ENCODE measurements at places on chromosomes 12 and 14. TPM values are rescaled to one million over a fixed set of nuclear protein-coding genes. Genes with fewer than 3 reads are reported as not detected.
A peak's percentile ranks its signal among the peaks of the same experiment; 100 is the strongest.

SLC7A7 gene
- 59.5 TPM for total RNA-seq

RFLNA gene
- not detected for total RNA-seq

FAM181A gene
- total RNA-seq: not detected

HEATR5A gene
- 22.1 TPM for total RNA-seq

IL31 gene
- not detected for total RNA-seq

SOAT2 gene
- total RNA-seq: not detected

- no peak for DNase-seq
Measured at GRCh38 chr12:6084261-6084968, 40.1 kb downstream of the VWF start.

- DNase-seq: peak; percentile 62
Measured at GRCh38 chr12:69330475-69331473, 17.4 kb upstream of the LYZ start.

DNA sequence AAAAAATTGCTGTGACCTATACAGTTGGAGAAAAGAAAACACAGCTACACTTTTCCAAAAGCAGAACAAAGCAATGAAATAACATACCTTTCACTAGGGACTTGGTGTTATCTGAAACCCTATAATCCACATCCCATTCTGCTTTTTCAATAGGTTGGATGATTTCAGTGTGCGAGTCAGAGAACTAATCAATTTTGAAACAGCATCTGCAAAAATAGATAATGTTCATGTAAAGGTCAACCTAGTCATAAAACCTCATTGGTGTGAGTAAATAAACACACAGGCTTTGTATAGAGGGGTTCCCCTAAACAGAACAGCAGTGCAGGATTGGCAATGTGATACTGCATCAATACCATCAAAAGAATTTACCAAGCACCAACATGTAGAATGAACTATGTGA, 173.0 kb upstream of the G2E3 start:
- no peak for DNase-seq

DNA sequence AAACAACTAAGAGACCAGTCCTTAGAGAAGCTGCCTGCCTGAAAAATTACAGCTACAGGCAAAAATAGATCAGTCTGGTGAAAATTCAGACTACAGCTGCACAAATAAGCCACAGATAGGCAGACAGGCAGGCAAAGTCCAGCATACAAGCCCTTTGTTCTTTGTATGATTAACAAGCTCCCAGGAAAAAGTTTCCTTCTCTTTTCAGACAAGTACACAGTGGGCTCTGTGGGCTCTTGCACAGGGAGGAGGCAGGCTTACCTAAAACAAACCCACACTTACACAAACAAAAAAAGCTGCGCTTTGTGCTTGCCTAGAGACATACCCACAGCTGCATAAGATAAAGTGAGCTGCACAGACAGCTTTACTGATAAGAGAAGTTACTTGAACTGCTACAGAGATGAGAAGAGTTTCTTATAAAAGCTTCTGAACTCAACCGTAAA, 7.7 kb downstream of the OR6C68 start:
- DNase-seq: no peak

DNA sequence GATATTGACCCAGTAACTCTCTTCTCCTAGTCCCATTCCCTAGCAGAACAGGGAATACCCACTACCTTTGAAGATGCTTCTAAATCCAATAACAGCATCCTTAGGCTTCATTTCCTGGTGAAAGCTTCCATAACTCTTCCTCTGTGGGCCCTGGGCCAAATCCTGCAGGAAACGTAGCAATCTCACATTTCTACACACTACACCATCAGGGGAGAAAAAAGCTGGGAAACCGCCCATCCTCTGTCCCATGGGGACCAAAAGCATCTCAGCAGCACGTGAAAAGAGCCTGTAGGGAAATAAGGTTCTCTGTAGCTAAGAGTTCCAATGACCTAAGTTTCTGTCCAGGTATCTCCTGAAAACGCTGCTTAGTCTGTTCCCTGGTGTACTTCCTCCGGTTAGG, 340.2 kb downstream of the DPF3 start:
- DNase-seq: no peak

DNA sequence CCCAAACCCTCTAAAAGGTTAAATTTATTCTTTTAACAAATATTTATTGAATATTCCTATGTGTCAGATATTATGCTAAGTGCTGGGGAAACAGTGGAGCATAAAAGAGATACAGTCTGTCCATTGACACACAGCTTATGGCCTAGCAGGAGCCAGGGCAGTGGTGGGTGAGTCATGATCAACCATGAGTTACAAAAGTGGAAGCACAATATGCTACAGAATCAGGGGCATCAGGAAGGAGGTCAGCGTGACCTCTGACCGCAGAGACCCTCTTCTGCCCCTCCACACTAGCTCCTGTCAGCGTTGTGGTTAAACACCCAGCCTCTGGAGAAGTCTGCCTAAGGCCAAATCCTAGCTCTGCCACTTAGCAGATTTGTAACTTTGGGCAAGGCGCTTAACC, 4.7 kb upstream of the PPP1R1A start:
- DNase-seq: no peak

DNA sequence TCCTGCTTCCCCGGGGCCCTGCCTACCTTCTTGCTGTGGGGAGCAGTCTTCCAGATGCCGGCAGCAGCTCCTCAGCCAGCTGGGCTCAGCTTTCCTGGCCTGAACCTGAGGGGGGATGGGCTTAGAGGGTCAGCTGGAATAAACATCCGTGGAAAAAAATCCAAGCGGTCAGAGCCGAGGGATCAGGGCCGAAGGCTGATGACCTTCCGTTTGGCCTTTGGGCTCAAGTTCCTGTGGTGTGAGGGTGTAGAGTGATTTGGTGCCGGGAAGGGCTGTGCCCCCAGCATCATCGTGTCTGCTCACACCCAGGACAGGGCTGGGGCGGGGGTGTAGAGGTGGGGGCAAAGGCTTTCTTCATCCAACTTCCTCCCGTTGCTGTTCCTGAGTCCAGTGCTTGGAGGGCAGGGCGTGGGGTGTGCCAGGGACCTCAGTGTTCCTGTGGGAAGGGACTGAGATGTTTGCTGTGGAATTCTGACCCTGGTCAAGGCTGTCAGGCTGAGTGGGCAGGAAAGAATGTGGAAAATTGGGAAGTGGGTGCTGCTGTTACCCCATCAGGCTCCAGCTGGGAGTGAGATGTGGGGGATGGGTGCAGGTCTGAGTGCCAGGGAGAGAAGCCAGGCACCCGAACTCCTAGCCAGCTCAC, 2.6 kb downstream of the SMIM41 start:
- DNase-seq: no peak

GRCh38 chr14:31268216-31268615, 60.6 kb upstream of the HECTD1 start:
- DNase-seq: no peak

- no peak for DNase-seq
Measured at GRCh38 chr12:63795032-63795687, 15.5 kb downstream of the RXYLT1 start.

- no peak for DNase-seq
Measured at GRCh38 chr12:1328391-1328790, 266.0 kb downstream of the FBXL14 start.

DNA sequence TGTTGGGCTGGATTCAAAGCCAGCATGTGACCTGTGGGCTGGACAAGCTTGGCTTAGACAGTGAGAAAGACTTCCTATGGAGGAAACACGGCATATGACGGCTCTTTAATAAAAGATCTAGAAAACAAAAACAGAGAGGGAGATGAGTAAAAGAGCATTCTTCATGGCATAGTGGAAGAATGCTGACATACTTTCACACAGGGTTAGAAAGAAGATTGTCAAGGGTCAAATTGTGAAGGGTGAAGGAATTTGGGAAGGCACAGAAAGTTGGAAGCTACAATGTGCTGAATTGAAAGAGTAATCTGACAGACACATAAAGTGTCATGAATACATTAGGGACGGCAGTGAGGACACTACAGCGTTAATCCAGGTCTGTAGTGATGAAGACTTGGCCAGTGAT, 63.4 kb downstream of the GALNT4 start:
- no peak for DNase-seq

DNA sequence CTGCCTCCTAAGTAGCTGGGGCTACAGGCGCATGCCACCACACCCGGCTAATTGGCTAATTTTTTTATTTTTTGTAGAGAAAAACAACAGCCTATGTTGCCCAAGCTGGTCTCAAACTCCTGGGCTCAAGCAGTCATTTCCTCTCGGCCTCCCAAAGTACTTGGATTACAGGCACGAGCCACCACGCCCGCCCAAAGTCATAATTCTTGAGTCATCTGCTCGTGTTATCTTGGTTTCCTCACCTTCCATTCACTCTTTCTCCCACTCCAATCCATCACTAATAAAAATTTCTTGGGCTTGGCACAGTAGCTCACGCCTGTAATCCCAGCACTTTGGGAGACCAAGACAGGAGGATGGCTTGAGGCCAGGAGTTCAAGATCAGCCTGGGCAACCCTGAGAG, 32.0 kb downstream of the ITGA7 start:
- DNase-seq: no peak

- no peak for DNase-seq
Measured at GRCh38 chr14:38505221-38505972, 249.5 kb upstream of the CLEC14A start.

DNA sequence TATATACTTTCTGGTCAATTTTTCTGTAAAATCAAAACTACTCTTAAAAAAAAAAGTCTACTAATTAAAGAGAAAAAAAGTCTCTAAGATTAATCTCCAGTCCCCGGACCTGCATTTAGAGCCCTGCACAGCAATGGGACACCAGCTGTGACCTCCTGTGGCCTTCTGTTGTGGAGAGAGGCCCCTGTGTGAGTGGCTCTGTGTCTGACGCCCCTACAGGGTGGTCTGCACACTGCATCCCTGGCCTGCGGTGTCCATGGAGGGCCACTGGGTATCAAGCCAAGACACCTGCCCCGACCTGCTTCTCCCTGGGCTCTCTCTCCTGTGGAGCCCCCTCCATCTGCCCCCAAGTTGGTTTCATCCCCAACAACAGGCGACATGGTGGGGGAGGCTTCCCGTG, 248.0 kb upstream of the DIO3 start:
- DNase-seq: no peak

GRCh38 chr12:51320311-51320694, 3.7 kb downstream of the BIN2 start:
- DNase-seq: no peak

- DNase-seq: no peak
Measured at GRCh38 chr12:14418451-14418890, 53.0 kb downstream of the ATF7IP start.

- DNase-seq: no peak
Measured at GRCh38 chr12:124508381-124509079, 58.9 kb downstream of the NCOR2 start.

DNA sequence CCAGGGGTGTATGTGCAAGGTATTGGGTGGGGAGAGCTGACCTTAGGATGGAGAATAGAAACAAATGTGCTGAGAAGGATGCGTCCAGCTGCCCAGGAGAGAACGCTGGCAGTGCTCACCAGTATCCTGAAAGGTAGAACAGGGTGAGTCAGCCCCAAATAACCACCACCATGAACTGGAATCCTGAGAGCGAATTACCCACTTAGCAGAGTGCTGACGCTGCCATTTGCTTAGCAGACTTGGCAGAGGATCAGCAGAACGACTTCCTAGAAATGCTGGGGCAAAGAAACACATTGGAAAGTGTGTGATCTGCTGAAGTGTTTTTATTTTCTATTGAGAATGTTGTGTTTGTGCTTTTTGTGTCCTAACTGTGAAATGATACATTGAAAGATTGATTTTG, 213.6 kb downstream of the ADGRD1 start:
- DNase-seq: no peak
